ENCODE measurements at places on chromosomes 4 and X.

DNA sequence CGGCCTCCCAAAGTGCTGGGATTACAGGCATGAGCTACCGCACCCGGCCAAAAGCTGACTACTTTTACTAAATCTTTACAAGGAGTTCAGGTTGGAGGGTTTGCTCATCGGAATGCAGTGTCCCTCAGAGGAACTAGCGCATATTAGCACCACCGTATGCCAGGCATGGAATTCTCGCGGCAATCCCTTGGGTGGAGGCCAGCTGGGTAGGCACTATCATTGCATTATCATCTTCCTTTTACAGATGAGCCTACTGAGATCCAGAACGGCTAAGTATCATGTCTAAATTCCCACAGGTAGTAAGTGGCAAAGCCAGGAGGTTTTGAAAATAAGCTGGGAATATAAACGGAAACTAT lies 6.1 kb upstream of the CXorf66 start:
- DNase-seq, result no peak

DNA sequence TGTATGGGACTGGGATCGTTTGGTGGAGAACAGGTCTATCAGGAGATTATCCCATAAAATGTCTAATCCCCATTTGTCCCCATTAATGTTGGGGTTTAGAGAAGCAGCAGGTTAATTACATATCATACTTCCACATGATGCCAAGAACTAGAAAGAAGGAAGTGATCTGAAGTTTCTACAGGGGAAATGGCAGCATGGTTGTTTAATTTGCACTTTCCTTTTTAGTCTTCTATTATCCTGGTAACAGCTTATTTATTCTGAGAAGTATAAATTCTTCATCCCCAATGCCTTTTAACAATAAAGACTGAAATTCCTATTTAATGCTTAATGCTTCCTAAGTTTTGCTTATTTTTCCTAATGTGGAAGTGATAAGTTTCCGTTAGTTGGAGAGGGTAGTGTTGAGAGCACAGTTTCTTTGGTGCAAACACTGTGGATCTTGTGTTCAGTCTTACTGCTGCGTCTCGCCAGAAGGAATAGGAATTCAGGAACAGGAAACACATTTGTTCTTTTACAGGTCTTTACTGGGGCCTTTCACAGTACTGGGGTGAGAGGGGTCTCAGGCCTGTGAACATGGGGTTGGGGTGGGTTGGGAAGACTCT lies 59.5 kb upstream of the TADA2B start:
- no peak for DNase-seq

GRCh38 chr4:169640261-169640870 lies 20.0 kb downstream of the CLCN3 start:
- no peak for DNase-seq

DNA sequence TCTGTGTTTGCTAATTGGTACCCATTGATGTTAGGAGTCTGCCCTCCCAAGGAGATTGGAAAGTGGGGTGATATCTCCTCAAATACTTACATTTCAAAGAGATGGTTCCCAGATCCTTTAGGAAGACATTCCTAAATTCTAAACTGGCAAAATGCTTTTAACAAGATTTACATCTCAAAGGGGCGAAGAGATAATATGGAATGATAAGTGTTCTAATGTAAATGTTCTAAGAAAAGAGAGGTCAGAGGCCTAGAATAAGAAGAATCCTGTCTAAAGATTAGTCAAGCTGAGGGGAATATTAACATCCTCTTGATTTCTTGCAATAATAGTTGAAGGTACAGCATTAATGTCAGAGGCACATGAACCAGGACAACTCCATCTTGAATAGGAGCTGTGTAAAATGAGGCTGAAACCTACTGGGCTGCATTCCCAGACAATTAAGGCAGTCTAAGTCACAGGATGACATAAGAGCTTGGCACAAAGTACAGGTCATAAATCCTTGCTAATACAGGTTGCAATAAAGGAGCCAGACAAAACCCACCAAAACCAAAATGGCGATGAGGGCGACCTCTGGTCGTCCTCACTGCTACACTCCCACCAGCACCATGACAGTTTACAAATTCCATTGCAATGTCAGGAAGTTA lies 2248.1 kb downstream of the ARAP2 start:
- no peak for DNase-seq

DNA sequence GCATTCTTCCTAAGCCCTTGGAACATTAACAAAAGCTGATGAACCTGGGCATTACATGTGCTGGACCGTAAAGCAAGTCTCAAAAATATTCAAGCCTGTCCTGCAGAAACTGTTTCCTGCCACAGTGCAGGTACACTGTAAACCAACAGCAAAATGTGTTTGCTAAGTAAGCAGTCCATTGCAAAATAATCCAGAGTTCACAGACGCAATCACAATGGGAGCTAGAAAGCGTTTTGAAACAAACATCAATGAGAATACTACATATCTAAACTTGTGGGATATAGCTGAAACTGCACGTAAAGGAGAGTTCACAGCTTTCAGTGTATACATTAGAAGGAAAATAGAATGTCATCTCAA lies 61.6 kb downstream of the RGS12 start:
- no peak for DNase-seq

GRCh38 chrX:120140293-120140981 lies 18.0 kb upstream of the RHOXF2 start:
- no peak for DNase-seq

DNA sequence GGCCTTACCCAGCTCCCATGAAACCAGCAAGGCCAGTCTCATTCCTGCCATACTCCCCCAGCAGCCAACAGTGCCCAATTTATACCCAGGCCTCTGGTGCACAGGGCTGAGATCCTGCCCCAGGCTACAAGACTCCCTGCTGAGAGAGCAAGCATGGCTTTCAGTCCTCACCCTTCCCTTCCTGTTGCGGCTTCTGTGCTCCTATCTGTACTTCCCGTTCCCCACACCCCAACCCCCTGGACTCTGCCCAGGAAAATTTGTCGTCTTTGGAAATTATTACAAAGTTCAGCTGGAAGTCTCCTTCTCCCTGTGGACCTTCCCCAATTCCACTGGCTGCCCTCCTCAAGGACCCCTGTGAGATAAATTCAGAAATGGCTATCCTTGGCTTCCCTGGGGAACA lies 84.1 kb upstream of the GK2 start:
- DNase-seq, result no peak

DNA sequence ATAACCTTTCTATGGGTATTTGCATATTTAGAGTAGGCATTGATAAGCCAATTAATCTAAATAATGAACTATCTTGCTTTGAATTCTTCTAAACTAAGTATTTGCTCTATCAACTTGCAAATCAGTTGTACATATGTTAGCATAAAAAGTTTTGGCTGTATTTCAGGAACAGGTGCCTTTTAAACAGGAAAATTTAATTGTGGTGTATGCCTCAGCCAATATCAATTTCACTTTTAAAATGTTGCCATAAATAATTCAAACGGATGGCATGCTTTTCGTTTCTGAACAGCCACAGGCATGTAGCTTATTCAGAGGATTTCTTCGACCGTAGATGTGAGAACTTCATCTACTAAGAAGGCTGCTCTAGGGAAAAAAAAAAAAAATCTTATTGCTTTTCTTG lies 99.9 kb downstream of the DCLK2 start:
- no peak for DNase-seq

All from NCI-H1417 treated with DMSO at 0.1 percent for 48 hours (cell line).